Stimulated activated CD4-positive, alpha-beta T cell treated with anti-CD3 and anti-CD28 coated beads, TNF-alpha, amount 100 ng/mL, for 24 hours (primary cell): ENCODE measurements at places on chromosomes 16 and 17.

GRCh38 chr17:40349895-40350688 lies 14.4 kb downstream of the GJD3 start:
- DNase-seq: no peak

DNA sequence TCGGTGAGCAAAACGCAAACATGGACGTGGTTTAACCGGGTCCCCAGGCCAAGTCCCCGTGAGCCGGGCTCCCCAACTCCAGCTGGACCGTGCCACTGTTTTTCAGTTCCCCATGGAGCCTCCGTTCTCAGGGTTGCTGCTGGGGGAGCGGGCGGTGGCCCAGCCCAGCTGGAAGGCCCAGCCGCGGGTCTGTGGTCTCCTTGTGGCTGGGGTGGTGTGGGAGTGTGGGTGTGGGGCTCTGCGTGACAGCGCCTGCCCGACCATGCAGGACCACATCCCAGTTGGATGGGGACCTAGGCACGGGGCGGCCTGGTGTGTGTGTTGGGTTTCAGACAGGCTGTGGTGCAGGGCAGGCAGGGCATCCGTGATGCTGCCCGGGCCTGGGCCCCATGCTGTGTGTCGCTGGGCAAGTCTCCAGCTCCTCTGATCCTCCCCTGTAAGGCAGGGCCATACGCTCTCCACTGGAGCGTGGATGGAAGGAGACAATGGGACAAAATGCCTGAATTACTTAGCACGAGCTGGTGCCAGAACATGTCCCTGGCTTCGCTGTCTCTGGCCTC lies 40.3 kb downstream of the COX4I1 start:
- DNase-seq: no peak

- DNase-seq: no peak
These were observed 39.2 kb upstream of the PRSS54 start for GRCh38 chr16:58333985-58334384.

- no peak for DNase-seq
These were observed 122.8 kb downstream of the SMG6 start for GRCh38 chr17:2180768-2181167.

GRCh38 chr16:1208239-1208830 lies 16.7 kb downstream of the TPSG1 start:
- DNase-seq: no peak

DNA sequence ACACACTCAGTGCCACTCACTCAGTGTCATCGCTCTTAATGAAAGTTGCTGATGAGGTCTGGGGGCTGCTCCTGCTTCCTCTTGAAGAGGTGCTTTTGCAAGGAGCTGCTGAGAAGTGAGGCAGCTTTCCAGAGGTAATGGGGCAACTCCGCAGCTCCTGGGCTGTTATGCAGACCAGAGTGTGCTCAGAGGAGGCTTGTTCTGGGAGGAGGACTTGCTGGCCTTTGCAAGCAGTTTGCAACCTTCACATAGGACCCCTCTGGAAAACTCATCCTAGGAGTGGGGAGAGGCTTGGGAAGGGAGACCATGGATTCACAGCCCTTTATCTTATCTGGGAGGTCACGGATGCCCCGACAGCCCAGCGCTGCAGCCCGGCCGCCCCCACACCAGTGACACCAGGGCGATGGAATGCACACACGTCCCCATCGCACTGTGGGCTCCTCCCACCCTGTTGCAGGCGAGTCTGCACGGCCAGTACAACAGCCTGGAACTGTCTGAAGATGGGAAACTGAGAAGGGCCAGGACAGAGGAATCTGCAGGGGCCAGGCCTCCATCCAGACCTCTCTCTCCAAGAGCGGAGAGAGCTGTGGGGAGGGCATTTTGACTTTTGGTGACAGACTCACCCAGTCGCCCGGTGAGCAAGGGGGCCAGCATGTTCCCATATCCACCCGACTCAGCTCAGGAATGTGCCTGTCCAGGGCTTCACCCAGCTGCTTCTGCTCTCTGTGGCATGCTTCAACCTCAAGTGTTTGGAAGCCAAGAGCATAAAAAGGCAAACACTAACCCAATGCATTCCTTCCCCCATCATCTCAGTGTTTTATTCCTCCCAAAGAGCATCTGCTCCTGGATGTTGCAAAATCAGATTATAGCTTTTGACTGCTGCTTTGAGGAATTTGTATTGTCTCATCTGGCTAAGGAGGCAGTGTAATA lies 78.6 kb upstream of the ZNF469 start:
- no peak for DNase-seq

DNA sequence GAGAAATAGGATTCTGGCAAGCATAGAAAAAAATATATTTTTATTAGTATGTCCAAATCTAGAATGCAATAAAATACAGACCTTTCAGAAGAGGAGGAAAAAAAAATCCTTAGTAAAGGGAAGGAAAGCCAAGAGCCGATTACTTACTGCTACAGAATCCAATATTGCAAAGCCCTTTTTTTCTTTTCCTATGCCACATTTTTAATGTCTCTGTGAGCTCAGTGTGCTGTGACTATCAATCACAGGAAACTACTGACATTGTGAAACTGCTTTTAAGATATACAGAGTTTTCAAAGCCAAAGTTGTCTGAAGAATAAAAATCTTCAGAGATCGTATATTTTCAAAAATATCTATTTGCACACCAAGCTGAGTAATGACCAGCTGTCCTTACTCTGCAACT lies 120.4 kb downstream of the CHD9NB start:
- DNase-seq: no peak

- DNase-seq: peak; percentile 32
These were observed 362 bp downstream of the KLHDC4 start for GRCh38 chr16:87765473-87765775.

GRCh38 chr17:70552230-70552981 lies 383.1 kb downstream of the KCNJ2 start:
- DNase-seq: no peak

GRCh38 chr16:72590151-72590937 lies 418.4 kb upstream of the PMFBP1 start:
- DNase-seq: no peak

- no peak for DNase-seq
These were observed 104.9 kb downstream of the RMI2 start for GRCh38 chr16:11450136-11450535.

DNA sequence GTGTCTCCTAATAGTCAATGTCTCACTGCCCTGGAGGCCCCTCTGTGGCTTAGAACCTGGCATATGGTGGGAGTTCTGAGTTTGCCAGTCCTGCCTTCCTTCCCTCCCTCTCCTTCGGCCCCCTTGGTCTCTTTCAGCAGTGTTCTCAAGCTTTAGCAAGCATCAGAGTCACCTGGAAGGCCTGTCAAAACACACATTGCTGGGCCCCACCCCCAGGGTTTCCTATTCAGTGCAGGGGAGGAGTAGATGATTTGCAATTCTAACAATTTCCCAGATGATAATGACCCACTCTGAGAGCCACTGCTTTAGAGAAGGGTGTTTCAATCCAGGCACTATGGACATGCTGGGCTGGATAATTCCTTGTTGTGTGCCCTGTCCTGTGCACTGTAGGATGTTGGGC lies 26.4 kb upstream of the TMEM220 start:
- no peak for DNase-seq

DNA sequence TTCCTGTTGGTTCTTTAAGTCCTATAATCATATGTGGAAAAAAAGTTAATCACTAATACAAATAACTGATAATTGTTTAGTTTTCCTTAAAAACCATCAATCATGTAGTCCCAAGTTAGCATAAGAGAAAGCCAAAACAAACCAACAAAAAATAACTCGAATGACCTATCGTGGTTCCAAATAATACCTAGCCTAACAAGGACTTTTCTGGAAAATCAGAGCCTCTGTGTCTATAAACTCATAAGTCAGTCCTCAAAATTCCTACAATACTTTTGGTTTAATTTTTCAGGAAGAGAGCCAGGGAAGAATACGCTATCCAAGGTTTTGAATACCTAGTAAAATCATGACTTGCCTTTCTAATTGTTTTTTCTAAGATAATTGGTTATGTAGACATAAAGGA lies 975.3 kb upstream of the SOX9 start:
- no peak for DNase-seq

DNA sequence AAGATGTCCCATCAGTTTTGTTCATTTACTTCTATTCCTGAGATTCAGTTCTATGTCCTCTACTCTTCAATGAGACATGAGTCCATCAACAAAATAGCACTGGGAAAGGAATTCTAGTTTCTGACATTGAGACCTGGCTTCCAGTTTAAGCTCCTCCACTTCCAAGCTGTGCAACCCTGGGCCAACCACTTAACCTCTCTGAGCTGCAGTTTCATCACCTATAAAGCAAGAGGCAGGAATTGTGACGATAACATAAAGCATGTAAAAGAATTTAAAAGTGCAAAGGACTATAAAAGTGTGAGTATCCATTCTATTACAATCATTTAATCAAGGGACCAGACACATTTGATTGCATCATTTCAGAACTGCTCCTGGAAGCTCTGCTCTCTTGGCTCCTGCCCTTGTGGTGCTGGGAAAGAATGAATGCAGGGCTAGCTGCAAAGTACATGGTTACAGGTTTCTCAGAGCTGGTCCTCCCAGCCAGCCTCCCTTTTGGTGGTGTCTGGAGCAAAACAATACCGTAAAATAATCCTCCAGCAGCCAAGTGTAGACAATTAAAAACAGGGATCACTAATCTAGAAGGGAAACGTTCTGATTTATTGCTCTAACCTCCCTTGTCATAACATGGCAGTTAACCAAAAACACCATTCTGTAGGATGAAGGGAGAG lies 113.9 kb downstream of the VPS53 start:
- DNase-seq: no peak

- no peak for DNase-seq
These were observed 196.6 kb downstream of the RBFOX3 start for GRCh38 chr17:79414063-79414792.

DNA sequence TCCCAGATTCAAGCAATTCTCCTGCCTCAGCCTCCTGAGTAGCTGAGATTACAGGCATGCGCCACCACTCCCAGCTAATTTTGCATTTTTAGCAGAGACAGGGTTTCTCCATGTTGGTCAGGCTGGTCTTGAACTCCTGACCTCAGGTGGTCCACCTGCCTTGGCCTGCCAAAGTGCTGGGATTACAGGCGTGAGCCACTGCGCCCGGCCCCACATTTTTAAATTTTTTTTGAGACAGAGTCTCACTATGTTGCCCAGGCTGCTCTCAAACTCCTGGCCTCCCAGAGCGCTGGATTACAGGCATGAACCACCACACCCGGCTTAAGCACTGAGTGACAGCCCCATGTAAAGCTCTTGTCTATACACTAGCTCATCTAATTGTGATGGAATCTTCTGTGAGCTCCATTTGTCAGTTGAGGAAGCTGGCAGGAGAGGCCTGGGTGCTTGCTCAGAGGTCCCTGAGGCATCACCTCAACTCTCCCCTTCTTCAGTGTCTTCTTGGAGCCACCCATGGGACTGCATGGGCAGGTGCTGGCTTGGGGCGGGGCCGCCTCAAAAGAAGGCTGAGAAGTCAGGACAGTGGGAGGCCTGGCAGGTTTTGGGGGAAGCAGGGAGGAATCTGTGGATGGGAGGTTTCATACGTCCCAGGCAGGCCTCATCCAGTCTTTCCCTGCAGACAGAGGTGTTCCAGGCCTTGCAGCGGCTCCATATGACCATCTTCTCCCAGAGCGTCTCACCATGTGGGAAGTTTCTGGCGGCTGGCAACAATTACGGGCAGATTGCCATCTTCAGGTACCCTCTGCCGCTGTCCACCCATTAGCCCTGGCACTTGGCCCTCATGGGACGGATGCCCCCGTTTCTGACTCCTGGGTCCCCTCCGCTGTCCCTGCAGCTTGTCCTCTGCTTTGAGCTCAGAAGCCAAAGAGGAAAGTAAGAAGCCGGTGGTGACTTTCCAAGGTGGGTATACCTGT lies 1.5 kb downstream of the THOC6 start:
- no peak for DNase-seq

- DNase-seq: peak; percentile 88
These were observed 338 bp upstream of the RPL19 start for GRCh38 chr17:39199820-39200069.

DNA sequence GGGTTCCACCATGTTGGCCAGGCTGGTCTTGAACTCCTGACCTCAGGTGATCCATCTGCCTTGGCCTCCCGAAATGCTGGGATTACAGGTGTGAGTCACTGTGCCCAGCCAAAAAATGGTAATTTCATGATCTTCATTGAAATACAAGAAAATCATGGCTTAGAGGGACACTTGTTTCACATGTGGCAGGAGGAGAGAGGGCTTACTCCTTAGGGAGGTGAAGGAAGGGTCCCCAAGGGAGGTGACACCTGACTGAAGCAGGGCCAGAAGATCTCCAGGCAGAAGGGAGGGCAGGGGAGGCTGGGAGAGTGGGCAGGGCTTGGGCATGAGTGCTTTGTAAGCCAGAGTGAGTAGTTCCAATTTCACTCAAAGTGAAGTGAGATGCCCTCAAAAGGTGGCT lies 20.0 kb upstream of the ITGAX start:
- DNase-seq: no peak

GRCh38 chr16:47387026-47387734 lies 73.7 kb downstream of the ITFG1 start:
- DNase-seq: no peak

DNA sequence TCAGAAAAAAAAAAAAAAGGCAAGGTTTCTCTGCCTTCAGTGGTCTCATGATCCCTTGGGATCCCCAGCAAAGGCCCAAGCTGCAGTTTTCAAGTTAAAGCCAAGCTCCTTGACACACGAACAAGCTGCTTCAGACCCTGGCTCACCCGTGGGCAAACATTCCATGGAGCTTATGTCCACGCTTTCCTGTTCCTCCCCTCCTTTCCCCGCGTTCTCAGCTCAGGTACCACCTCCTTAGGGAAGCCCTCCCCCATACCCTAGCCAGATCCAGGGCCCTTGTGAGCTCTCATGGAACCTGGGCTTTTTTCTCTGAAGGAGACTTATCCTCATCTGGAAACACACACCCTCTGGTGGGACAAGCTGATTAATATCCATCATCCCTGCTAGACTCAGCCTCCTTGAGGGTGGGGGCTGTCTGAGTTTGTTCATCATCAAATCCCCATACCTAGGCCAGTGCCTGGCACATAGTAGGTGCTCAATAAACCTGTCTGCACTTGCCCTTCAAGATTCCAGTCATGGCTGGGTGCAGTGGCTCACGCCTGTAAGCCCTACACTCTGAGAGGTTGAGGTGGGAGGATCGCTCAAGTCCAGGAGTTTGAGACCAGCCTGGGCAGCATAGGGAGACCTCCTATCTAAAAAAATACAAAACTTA lies 54.7 kb downstream of the COTL1 start:
- DNase-seq: no peak

- no peak for DNase-seq
These were observed 151.8 kb downstream of the PITPNC1 start for GRCh38 chr17:67528751-67529436.

- DNase-seq: no peak
These were observed 25.6 kb downstream of the TEX14 start for GRCh38 chr17:58665946-58666857.

DNA sequence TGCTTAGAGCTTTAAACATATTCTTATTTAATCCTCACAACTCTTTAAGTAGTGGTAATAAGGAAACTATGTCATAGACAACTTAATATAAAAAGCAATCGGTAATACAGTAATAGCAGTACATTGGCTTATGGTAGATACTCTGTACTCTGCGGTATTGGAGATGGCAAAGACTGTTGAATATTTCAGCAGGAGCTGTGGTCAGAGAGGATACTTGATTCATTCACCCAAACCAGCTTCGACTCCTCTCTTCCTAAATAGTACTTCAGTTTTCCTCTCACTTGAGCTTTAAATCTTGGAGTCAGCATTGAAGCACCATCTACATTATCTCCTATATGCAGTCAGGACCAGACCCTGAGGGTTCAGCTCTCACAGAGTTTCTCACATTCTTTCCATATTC lies 169.3 kb downstream of the CYB561 start:
- no peak for DNase-seq

GRCh38 chr17:61179380-61179806 lies 220.2 kb upstream of the TBX2 start:
- no peak for DNase-seq
